ENCODE measurements at places on chromosomes 7 and 10. TPM values are rescaled to one million over a fixed set of nuclear protein-coding genes. Genes with fewer than 3 reads are reported as not detected.

Gene EIF3B
- total RNA-seq = 139 TPM

DNA sequence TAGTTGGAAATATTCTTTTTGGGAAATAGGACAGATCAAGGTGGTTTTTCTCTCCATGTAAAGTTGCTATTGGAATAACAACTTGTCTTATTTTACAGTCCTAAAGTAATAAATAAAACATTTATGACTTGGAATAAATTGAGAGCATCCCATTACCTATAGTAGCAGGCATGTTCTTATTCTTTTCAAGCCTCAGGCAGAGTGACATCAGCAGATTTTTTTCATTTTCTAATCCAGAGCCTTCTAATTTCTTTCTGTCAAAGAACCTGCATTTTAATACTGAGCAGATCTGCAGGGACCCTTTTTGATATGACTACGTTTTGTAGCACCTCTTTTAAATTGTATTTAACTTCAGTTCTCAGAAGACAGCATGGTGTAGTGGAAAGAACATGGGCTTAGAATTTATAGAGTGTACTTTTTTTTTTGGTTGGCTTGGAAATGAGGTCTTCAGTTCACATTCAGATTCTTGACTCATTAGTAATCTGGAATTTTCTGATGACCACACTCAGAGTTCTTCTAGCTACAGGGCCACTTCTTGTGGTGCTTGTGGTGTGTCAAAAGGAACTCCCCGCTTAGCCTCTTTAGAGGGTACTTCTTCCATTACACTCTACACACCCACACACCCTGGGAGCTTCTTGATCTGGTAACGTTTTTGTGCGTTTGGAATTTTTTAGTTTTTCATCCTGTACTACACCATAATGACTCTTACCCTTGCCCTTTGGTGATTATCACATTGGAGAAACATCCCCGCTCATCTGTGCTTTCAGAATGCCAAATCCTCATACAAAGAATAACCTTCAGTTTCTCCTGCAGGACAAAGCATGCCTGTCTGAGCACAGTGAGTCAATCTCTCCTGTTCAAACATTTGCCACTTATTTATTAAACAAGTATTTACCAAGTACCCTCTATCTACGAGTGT lies 34.6 kb downstream of the AGK start:
- no peak overlapping the region for H3K4me3 ChIP-seq
- peaks cover 24% of the 10 kb centered on the region for H3K4me1 ChIP-seq
- H3K27me3 ChIP-seq = no peaks in the 10 kb centered on the region
- DNase-seq = no peak
- H3K36me3 ChIP-seq = peaks cover 12% of the 10 kb centered on the region

DNA sequence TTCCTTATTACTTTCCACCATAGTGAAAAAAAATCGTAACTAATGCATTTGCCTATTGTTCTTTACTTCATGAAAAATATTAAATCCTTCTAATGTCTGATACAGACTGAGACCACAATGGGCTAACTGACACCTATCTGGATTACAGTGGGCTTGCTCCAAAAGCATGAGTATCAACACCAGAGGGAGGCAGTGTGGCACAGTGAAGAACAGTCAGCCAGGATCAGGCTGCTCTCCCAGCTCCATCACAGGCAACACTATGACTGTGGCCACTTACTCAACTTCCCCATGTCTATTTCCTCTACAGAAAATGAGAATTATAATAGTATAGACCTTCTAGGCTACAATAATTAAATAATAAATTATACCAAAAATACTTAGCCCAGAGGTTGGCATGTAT lies 97.2 kb downstream of the SLC25A13 start:
- no peaks in the 10 kb centered on the region for H3K27me3 ChIP-seq
- DNase-seq = no peak
- H3K36me3 ChIP-seq = peaks cover 7% of the 10 kb centered on the region
- no peak overlapping the region for H3K27ac ChIP-seq

DNA sequence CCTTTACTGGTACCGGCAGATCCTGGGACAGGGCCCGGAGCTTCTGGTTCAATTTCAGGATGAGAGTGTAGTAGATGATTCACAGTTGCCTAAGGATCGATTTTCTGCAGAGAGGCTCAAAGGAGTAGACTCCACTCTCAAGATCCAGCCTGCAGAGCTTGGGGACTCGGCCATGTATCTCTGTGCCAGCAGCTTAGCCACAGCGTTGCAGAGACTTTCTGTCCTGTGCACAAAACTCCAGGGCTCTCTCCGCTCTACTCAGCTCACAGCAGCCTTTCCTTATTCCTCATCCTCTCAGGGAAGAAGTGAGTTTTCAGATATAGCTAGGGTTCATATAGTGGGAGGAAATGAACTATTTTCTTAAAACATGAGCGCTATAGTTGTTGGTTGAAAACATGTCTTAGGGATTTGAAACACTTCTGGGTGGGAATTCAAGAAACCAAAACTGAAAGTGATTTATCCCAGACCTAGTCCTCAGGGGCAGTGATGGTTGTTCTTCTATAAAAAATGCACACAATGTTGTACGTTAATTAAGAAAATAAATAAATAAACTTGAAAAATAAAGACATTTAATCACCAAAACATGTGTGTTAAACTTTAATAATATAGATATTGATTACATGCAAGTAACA lies 150.2 kb upstream of the PRSS58 start:
- no peaks in the 10 kb centered on the region for H3K36me3 ChIP-seq
- DNase-seq = no peak
- H3K4me3 ChIP-seq = no peak overlapping the region
- peaks cover 19% of the 10 kb centered on the region for H3K27me3 ChIP-seq
- H3K4me1 ChIP-seq = peaks cover 8% of the 10 kb centered on the region
- no peak overlapping the region for H3K27ac ChIP-seq
